ENCODE measurements at places on chromosomes 11 and 22.

- DNase-seq = no peak
Measured at GRCh38 chr11:79308429-79308828, 132.4 kb downstream of the TENM4 start.

GRCh38 chr11:109864151-109864661 lies 229.0 kb upstream of the ZC3H12C start:
- no peak for DNase-seq

- no peak for DNase-seq
Measured at GRCh38 chr22:17954200-17954859, 70.0 kb downstream of the MICAL3 start.

DNA sequence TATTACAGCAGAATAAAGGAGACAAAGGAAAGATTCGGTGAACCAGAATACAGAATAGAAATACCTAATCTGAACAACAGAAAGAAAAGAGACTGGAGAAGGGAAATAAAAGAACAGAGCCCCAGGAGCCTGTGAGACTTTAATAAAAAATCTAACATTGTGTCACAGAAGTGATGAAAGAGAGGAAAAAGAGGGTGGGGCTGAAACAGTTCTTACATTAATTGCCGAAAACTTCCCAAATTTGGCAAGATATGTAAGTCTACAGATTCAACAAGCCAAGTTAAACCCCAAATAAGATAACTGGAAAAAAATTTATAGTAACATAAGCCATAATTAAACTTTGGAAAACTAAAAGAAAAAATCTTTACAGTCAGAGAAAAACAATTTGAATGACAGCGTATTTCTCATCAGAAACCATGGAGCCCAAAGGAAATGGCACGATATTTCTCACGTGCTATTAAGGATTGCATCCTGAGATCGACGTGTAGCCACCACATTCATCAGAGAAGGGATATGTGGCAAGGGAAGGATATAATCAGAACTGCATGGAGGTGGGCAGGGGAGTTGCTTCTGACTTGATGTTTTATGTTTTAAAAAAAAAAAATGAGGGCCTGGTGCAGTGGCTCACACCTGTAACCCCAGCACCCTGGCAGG lies 73.9 kb downstream of the SGSM3 start:
- no peak for DNase-seq

GRCh38 chr11:102274628-102275027 lies 42.7 kb upstream of the BIRC3 start:
- DNase-seq = no peak

GRCh38 chr11:26553182-26553581 lies 18.9 kb downstream of the MUC15 start:
- DNase-seq = no peak

DNA sequence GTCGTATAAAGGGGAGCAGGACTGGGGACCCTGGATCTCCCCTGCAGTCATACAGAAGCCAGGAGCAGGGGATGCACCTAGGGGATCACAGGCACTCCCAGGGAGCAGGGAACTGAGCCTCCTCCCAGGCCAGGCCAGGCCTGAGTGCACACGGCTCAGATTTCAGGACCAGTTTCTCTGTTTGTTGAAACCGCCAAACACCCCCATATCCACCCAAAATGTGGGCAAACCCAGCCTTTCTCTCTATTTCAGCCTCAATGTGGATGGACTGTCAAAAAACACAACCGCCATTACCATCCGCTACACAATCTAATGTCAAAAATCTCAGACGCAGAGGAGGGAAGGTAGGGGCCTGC lies 17.5 kb downstream of the MN1 start:
- DNase-seq = no peak

DNA sequence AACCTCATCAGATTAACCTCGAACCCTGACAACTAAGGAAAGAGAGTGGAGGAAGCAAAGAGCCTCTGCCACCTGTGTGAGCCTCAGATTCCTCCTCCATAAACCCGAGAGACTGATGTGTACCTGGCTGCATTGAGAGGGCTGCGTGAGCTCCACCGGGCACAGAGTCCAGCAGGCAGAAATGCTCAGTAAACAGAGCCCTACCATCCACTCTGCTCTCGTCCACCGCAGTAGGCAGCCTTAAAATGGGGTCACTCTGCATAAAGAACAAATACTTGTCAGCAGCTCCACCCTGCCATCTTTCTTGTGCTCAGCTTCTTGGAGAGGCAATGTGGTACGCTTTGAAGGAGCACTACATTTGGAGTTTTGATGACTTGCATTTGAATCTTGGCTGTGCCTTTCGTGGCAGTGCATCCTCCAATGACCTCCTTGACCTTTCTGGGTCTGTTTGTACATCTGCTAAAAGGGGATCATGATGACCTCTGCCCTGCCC lies 43.0 kb upstream of the CD5 start:
- DNase-seq = no peak

- no peak for DNase-seq
Measured at GRCh38 chr11:61454520-61454919, 24.6 kb downstream of the SDHAF2 start.

GRCh38 chr22:35472488-35472887 lies 68.1 kb upstream of the RASD2 start:
- no peak for DNase-seq

- DNase-seq = peak; percentile 64
Measured at GRCh38 chr22:31313366-31314147, 21.3 kb upstream of the PIK3IP1 start.

DNA sequence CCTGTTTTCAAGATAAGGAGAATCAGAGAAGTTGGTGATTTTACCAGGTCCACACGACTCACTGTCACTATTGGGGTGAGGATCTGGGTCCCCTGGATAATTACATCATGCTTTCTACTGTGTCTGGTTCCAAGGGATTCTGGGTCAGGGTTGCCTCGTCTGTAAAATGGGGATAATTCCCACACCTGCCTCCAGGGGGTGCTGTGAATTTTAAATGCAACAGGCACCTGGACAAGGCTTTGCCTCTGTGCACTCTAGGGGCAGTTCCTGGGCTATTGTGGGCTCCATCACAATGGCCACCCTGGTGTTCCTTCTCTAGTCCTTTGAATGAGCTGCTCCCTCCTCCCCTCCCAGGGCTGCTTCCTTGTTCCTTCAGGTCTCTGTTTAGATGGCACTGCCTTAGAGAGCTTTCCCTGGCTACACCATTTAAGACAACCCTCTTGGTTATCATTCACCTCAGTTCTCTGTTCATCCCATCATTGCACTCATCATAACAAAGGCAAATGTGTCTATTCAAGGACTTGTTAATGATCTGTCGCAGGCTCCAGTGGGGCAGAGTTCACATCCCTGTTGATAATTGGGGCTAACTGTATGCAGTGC lies 178.6 kb downstream of the MIAT start:
- DNase-seq = peak; percentile 37

GRCh38 chr11:17720796-17721171 lies 1.4 kb downstream of the MYOD1 start:
- no peak for DNase-seq

DNA sequence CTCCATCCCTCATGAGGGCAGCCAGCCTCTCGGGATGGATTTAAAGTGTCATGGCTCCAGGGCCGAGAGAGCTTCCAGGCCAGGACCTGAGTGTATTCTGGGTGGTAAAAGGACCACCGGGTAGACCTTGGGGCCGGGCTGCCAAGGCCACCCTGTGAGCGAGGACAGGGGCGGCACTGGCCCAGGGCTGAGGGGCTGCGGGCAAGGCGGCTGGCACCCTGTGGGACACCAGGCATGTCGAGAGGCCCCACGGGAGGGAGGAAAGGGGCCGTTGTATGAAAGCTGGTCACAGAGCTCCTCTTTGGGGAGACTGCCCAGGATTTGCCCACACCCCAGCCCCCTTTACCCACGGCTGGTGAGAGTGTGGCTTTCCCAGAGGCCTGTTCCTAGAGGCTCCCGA lies 92.3 kb upstream of the RTL6 start:
- no peak for DNase-seq

DNA sequence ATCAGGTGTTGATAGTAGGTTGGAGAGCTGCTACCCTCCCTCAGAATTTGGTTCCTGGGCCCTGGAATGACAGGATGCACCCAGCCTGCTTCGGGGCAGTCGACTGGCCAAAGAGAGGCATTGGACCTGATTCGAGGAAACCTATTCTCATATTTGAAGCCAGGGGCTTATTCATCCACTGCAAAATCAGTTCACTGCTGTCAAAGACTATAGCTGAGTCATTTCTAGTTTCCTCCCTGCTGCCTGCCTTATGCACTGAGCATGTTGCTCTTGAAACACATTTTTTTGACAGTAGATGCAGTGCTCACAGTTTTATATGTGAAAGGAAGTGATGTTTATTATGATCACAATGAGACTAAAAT lies 565.4 kb downstream of the ETS1 start:
- no peak for DNase-seq

GRCh38 chr11:94823102-94823732 lies 55.1 kb downstream of the AMOTL1 start:
- DNase-seq = no peak

GRCh38 chr11:108937746-108938145 lies 272.9 kb downstream of the DDX10 start:
- no peak for DNase-seq

- DNase-seq = no peak
Measured at GRCh38 chr11:47204637-47204989, 10.2 kb upstream of the DDB2 start.

GRCh38 chr11:103594283-103594682 lies 442.2 kb upstream of the DDI1 start:
- no peak for DNase-seq

DNA sequence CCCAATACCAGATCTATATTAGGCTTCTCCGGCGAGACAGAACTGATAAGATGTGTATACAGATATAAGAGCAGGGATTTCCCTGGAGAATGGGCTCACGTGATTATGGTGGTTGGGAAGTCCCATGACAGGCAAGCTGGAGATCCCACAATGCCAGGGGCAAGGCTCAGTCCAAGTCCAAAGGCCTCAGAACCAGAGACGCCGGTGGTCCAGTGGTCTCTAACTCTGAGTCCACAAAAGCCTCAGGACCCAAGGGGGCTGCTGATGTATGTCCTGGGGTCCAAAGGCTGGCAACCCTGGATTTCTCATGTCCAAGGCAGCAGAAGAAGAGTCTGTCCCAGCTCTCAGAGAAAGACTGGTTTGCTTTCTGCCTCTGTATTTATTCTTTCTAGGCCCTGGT lies 15.8 kb upstream of the OSBPL5 start:
- no peak for DNase-seq

GRCh38 chr22:17314487-17314886 lies 54.8 kb upstream of the CECR2 start:
- DNase-seq = no peak

DNA sequence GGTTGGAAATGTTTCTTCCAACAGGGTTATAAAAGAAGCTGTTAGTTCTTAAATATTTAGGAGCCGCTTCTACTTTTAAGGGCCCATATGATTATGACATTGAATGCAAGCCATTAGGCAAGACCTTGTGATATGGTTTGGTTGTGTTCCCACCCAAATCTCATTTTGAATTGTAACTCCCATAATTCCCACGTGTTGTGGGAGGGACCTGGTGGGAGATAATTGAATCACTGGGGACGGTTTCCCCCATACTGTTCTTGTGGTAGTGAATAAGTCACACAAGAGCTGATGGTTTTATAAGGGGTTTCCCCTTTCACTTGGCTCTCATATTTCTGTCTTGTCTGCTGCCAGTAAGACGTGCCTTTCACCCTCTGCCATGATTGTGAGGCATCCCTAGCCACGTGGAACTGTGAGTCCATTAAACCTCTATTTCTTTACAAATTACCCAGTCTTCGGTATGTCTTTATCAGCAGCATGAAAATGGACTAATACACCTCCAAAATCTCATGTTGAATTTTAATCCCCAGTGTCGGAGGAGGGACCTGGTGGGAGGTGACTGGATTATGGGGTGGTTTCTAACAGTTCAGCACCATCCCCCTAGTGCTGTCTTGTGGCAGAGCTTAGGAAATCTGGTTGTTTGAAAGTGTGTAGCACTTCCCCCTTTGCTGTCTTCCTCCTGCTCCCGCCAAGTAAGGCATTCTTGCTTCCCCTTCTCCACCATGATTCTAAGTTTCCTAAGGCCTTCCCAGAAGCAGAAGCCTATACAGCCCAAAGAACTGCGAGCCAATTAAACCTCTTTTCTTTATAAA lies 4.3 kb downstream of the CD59 start:
- DNase-seq = no peak

GRCh38 chr11:11349870-11350337 lies 3.1 kb downstream of the CSNK2A3 start:
- DNase-seq = no peak

GRCh38 chr11:127675581-127675980 lies 675.0 kb upstream of the KIRREL3 start:
- no peak for DNase-seq

DNA sequence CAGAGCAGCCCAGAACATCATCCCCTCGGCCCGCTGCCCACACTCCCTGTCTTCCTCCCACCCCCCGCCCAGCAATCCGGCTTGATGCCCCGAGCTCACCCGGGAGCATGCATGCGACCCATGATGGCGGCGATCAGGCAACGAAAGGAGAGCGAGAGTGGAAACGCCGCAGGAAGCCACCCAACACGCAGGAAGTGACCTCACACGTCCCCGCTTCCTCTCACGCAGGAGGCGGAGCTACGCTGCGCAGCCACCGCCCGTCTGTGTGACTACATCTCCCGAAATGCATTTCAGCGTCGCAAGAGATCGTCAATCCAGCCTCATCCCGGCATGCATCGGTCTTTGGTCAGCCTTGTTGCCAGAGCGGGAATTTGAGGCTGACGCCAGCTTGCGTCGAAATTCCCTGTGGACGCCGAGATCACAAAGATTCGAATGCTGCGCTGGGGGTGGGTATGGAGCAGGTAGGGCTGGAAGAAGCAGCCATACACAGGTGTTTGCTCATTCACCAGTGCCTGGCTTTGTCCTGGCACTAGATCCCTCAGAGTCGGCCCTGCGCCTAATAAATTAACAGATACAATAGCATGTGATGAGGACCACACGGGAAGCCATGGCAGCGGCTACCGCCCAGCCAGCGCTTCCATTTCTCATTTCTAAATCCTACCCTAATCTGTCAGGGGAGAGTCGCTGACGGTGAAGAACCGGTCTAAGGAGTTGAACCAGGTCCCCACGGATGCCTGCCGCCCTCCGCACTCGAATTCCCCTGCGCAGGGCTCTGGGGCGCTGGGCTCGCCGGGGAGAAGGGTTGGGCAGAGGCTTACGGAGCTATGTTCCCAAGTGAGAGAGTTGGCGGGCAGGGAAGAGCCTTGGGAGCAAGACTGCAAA lies at the start of gene RPS13:
Gene RPS13 (minus strand): TSS at position 148 of the 882 bp plus-strand sequence. CDS start 26 bp downstream, at position 122.
- peak; percentile 89 for DNase-seq

GRCh38 chr11:214083-214482 lies 6.6 kb downstream of the RIC8A start:
- no peak for DNase-seq

DNA sequence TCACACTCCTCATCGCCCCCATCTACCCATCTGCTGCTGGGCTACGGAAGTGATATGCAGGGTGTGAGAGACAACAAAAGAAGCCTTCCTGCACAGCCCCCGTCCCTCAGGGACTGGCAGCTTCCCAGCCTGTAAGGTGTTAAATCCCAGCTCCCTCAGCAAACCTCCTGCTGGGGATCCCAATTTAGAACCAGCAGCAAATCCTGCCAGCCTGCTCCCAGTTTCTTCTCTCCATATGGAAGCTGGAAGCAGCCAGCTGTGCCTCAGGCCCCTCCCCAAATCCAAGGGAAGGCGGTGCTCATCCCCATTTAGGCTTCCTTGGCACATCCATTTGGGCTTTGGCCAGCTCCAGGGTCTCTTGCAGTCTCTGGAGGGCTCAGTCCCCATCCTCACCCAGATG lies 47.5 kb downstream of the PAMR1 start:
- no peak for DNase-seq

GRCh38 chr11:45483416-45483815 lies 182.0 kb downstream of the CHST1 start:
- no peak for DNase-seq

Data from stimulated activated CD4-positive, alpha-beta T cell treated with anti-CD3 and anti-CD28 coated beads, Interleukin-12 subunit alpha, Interleukin-12 subunit beta, amount 100 ng/mL, for 4 hours (primary cell).